Tongue (tissue), 3 donors: ENCODE measurements at places on chromosomes 5 and 9. TPM values are rescaled to one million over a fixed set of nuclear protein-coding genes. Genes with fewer than 3 reads are reported as not detected.
A peak's percentile ranks its signal among the peaks of the same experiment; 100 is the strongest.

GRCh38 chr5:10735569-10736276, 25.3 kb downstream of the DAP start:
- DNase-seq: no peak

The TLR4 gene
- 8.8 TPM for total RNA-seq

DNA sequence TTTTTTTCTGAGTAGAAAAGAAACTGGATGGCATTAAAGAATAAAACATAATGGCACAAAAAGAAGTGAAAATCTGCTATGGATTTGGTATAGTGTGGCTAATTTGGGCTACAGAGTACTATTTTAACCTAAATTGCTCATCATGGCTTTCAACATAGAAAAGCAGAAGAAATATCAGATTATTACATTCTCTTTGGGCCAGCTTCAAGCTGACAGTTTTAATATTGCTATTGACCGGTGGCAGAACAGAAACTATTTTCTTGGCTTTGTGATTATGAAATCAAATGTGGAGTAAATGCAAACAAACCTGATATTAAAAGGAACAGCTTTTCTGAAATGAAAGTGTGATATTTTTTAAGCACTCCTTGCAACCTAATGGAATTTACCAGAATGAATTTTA, 301.5 kb downstream of the EPB41L4A start:
- DNase-seq: no peak

DNA sequence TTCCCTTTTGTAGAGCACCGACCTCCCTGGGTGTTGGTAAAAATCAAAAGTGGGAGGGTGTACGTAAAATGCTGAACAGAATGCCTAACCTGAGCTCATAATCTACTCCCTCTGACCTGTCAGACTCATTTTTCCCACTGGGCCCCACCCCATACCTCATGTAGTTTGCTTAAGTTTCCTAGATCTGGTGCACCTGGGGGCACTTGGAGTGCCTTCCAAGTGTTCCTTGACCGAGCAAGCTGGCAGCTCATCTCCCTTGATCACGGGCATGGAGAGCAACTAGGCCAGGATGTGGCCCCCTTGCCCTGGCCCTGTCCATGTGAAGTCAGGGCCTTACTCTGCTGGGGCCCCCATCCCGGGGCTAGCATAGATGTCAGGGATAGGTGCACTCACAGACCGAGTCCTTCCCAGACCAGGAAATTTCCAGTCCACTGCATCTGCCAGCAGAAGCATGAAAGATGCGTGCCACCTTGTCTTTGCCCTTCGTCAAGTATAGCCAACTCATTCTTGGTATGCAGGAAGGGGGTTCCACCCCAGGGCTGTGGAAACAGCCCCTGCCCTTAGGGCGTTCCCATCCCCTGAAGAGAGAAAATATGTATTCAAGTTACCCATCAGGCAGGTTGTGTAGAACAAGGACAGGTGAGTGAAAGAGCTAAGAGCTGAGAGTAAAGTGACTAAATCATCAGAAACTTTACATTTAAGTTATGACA, 41.9 kb downstream of the SLC22A5 start:
- no peak for DNase-seq

The CIZ1 gene
- 30.1 TPM for total RNA-seq

The GPR21 gene
- total RNA-seq: 2.6 TPM

DNA sequence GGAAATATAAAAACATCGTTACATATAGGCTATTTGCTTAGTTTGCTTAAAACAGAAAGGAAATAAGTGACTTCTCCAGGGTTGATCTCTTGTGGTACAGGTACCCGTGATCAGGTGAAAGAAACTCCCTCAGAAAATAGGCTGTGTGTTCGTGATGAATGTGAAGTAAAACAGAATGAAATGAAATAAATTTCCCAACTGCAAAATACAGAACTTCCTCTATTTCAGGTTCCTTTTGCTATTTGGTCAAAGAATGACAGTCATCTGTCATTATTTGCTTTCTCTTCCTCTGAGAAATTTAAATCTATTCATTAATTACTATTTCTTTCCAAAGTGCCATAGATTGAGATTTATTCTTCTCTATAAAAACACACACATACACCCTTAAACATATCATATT, 408.1 kb downstream of the FAM170A start:
- DNase-seq: no peak

The FAM114A2 gene
- 18.1 TPM for total RNA-seq

DNA sequence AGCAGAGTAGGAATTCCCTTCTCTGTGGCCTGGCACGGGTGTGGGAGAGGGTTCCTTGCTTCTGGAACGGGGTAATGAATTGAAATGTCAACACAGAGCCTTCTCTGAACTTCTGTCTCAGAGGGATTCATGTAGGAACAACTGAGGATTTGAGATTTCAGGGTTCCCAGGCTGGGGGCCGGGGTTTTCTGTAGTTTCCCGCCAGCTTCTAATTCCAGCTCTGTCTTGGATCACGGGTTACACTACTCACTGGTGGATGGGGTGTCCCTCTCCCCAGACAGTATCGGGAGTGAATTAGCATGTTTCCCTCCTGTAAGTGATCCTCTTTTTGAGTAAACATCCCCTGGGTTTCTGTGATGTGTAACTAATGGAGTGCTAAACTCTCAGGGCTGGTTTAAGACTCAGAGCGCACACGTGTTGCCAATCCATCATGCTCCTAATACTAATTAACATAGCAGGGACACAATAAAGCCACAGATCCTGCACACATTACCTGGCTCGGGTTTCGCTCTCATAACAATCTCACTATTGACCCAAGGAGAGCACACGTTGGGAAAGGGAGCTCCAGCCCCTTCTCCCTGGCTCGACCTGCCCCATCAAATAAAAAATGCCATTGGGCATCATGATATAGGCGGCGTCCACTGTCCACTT, 18.1 kb upstream of the DMRT2 start:
- peak; percentile 85 for DNase-seq

GRCh38 chr5:116406306-116407041, 168.1 kb downstream of the SEMA6A start:
- DNase-seq: no peak

- DNase-seq: no peak
Observed at GRCh38 chr5:157993986-157994691, 135.2 kb upstream of the CLINT1 start.

DNA sequence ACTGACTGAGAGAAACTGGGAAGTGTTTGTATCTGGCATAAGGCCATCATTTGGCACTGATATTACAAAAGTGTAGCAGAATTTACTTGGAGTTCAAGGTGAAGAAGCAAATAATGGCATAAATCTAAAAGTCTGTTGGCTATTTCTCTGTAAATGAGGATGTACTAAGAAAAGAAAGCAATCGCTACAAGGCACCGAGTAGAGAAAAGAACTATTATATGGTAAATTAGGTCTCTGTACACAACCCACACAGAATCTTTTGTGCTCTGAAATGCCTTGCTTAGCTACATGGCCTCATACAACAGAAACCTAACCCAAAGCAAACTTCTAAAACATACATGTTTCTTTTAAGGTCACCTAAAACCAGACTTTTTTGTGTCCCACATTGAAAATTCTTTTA, 290.1 kb upstream of the WWC1 start:
- DNase-seq: no peak

DNA sequence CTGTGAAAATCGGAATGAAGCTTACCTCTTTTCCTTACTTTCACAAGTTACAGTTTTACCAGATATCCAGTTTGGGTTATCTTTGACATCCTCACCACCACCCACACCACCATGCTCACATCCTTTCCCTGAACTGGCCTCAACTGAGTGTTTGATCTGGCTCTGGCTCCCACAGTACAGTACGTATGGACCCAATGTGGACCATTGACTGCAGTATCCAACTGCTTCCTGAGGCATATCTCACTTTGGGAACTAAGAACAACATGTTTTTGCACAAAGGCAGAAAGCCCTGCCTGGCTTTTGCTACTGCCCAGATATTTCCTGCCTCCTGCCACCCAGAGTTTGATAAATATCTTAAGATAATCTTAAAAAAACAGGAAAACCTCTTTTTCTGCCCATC, 1232.0 kb upstream of the CDH18 start:
- DNase-seq: no peak

DNA sequence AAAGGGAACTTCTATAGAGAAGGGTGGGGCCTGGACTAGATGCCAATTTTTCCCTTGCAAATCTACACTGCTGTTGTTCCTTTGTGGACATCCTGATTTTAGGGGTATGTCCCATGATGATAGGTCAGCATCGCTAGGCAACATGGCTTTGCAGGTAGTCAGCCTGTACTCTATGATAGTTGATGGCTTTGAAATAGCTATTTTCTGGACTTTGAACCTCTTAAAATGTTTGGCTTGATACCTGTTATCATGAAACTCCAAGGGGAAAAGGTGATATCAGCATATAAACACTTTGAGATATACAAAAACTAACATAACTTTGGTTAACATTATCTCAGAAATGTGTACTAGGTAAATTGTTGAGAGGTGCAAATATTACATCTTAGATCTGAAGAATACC, 533.2 kb downstream of the CTNND2 start:
- DNase-seq: no peak

The IFNA13 gene
- total RNA-seq: not detected

The SVEP1 gene
- total RNA-seq: 26.4 TPM

DNA sequence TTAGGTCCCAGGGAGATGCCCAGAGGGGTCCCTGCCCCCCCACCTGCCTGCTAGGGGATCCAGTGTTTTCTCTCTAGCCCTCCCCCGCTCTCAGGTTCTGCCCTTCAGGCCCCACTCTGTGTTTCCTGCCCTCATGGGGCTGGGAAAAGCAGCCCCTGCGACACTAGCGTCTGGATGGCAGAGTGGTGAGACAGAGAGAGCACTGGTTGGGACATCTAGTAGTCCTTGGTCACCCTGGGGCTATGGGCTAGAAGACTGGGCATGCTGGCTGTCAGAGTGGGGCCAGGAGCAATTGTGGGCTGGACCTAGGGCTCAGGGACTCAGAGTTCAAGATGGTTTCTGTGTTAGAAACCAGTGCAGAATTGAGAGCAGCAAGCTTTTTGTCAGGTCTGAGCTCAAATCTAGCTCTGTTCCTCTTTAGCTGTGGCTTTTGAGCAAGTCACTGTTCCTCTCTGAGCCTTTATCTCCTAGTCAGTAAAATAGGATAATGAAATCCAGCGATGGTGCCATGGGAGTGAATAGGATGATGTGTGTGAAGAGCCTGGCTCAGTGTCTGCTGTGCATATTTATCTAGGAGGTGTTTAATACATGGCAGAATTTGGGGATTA, 39.0 kb downstream of the RGS3 start:
- DNase-seq: no peak

DNA sequence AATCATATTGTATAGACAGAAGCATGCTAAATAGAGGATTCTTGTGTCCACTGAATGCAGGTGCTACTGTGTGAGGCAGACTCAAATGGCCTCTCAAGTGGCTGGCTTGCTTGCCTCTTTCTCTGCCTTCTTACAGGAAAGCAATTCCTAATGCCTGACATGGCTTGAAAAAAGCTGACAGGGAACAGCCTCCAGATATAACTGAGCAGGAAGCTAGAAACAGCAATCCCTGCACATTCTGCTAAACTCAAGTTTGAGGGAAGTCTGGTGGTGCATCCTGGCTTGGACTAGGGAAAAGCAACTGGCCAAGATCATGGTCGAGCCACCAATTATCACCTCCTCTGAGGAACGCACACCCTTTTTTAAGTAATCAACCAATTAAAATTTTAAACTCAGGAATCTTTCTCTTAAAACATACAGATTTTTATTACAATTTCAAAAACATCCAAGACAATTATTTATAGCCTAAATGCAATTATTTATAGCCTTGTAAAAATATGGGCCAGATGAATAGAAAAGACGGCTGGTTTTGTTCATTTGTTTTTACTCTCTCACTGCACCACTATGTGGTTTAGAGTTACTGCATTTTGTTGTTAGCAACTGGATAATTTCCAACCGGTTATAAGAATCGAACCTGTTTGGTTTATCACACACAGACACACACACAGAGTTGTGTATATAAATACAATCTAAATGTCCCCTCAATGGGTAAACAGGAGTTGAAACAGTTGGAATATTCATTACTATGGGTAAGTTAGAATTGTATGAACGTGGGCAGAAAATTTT, 290.9 kb upstream of the ANKRD55 start:
- no peak for DNase-seq

The NEUROG1 gene
- total RNA-seq: not detected

The IL9 gene
- total RNA-seq: not detected

GRCh38 chr9:95003689-95004410, 277.4 kb downstream of the AOPEP start:
- peak; percentile 80 for DNase-seq

The ROR2 gene
- 14.0 TPM for total RNA-seq

DNA sequence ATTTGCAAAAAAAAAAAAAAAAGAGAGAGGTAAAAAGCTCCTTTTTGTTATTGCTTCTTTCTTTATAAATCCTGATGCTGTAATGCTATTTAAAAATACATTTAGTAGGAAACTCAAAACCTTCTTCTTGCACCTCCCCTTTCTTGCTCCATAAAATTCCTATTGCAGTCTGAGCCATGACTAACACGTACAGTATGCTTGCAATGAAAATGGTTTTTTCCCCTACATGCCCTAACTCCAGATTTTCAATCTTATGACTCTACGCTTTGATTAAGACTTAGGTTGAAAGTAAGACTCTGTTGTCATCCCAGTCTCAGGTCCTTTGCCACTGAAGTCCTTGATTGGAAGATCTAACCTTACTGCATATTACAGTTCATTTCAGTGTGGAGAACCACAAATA, 23.9 kb downstream of the FGF10 start:
- DNase-seq: no peak

The RASGRF2 gene
- 3.8 TPM for total RNA-seq

The MZB1 gene
- total RNA-seq: 0.62 TPM

- no peak for DNase-seq
Observed at GRCh38 chr9:133059623-133060022, 2.2 kb upstream of the CEL start.

DNA sequence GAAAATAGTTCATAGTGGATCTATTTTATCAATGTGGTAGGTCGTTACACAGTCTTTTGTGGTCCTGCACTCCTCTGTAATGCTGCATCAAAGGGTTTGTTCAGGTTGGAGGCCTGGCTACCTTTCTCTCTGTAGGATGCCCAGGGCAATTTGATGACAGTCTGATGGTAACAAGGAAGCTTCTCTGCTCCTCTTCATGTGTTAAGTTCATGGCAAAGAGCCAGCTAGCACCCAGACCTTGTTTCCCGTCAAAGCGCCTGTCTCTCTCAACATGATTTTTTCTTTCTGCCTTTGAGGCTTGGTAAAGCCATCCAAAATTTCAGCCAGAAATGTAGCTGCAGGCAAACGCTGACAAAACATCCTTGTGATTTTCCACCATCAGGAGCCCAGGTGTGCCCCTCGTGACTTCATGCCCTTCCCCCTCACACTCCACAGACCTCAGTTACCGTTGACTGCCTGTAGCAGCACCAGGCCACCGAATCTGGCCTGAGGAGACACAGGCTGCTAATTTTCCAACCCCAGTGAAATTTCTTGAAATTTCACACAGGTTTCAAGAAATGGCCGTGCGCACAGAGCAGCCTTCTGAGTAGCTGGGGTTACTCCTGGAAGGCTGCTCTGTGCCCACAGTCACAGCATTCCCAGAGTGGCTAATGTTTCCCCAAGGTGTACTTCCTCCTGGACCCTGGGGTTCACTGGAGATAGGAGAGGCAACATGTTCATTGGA, 292.7 kb downstream of the CWC27 start:
- DNase-seq: no peak
